Naive B cell (primary cell): ENCODE measurements at places on chromosomes 13 and 19.
A peak's percentile ranks its signal among the peaks of the same experiment; 100 is the strongest.

GRCh38 chr13:45630791-45631190 is 15.3 kb upstream of the ERICH6B start:
- DNase-seq = no peak

DNA sequence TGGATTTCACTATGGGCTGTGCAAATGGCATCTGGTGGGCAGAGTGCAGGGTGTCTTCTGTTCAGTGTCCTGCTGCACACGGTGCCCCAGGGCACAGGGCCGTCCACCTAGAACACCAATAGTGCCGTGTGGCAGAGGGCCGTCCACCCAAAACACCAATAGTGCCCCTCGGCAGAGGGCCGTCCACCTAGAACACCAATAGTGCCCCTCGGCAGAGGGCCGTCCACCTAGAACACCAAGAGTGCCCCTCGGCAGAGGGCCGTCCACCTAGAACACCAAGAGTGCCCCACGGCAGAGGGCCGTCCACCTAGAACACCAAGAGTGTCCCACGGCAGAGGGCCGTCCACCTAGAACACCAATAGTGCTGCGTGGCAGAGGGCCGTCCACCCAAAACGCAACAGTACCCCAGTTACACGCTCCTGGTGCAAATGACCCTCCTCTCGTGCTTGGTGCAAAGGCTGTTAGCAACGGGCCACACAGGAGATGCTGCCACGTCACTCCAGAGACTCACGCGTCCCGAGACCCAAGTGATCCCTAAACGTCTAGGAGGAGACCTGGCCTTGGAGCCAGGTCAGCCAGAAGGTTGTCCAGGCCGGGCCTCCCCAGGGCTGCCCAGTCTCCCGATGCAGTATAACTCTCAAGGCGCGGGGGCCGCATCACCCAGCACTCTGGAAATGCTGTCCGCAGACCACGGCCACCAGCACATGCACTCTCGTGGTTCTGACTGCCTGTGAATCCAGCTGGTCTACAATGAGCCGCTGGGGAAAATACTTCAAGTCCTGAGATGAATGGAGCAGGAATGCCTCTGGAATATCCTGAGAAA is 51.5 kb downstream of the RASA3 start:
- DNase-seq = no peak

DNA sequence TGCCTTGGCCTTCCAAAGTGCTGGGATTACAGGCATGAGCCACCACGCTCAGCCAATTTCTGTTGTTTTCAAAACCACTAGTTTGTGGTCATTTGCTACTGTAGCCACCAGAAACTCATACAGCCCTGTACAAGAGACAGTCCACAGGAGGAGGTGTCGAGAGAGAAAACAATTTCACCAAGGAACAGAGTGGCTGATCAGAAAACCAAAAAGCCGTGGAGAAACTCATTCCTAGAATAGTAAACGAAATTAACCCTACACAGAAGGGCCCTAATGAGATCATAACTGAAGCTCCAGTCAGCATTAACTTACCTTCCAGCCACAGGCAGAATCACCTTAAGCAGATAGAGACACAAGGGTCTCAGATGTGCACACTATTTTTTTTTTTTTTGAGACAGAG is 3.8 kb upstream of the CCDC124 start:
- DNase-seq = no peak

DNA sequence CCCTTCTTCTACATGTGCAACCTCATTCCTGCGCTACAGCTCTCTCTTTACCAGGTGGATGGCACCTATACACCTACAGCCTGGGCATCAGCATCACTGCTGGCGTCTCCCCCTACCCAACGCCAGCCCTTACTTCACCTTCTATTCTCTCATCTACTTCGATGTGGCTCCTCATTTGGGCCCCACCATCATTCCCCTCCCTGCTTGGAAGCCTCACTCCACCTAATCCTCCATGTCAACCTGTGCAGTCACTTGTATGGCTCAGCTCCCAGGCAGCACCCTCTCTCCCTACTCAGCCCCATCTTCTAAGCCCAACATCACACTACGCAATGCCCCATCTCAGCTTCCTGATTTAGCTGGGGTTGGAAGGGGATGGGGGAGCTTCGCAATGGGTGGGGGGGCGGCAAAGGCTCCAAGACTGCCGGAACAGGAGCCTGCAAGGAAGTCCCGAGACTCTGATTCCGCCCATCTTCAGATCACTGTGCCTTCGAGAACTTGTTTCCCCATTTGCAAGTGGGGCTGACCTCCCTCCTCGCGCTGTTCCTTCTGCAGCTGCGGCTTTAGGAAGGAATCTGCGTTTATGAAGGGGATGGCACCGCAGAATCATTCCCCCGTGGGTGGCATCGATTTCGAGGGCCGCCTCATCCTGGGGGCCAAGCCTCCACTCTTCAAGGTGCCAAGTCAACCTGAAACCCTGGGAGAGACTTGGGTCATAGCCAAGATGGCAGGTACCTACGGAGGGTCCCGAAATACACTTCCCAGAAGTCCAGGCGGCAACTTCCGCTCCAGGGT is 913 bp downstream of the MZF1 start:
- no peak for DNase-seq

- DNase-seq = no peak
Observed at GRCh38 chr19:7063339-7063738, 4.9 kb upstream of the MBD3L3 start.

- no peak for DNase-seq
Observed at GRCh38 chr13:50889317-50889716, 20.3 kb upstream of the RNASEH2B start.

- no peak for DNase-seq
Observed at GRCh38 chr19:45305421-45305820, 17.3 kb downstream of the CKM start.

GRCh38 chr13:108342369-108343289 is 73.1 kb downstream of the TNFSF13B start:
- no peak for DNase-seq

DNA sequence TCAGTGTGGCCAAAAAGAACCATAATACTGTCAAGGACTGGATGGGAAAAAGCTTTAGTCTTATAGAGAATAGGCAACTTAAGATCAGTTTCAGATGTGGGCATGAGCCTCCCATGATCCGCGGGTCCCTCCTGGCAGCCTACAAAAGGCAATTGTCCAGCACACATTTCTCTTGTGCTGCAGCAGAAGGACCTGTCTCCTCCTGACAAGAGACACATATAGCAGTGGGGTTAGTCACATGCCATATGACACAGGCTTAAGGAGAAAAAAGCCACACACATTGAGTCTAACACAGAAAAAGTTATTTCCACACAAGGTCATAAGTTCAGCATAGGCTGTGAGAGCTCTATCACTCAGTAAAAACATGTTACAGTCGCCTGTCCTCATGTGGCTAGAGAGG is 1378.7 kb upstream of the PRR20A start:
- no peak for DNase-seq

DNA sequence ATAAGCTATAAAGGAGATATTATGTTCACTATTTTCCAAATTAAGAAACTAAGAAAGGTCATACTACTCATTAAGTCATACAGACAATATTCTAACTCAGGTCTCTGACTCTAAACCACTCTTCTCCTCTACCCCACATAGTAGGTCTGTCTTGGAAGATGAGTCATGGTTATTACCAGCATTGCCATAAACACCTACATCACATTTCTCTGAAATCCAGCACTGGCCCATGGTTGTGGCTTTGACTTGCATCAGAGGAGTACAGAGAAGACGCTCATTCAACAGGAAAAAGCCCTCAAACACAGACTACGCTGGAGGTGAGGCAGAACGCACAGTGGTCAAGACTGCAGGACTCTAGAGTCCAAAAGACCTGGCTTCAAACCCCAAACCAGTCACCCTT is 476.8 kb downstream of the COG6 start:
- no peak for DNase-seq

DNA sequence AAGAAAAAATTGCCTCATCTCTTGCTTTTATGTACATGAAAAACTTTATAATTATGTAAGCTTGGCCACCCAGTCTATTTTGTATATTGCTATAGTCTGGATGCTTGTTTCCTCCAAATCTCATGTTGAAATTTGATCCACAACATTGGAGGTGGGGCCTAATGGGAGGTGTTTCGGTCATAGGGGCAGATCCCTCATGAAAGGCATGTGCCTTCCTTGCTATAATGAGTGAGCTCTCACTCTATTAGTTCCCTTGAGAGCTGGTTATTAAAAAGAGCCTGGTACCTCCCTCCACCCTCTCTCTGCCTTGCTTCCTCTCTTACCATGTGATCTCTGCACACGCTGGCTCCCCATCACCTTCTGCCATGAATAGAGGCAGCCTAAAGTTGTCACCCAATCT is 1005.1 kb downstream of the PCDH9 start:
- DNase-seq = no peak

DNA sequence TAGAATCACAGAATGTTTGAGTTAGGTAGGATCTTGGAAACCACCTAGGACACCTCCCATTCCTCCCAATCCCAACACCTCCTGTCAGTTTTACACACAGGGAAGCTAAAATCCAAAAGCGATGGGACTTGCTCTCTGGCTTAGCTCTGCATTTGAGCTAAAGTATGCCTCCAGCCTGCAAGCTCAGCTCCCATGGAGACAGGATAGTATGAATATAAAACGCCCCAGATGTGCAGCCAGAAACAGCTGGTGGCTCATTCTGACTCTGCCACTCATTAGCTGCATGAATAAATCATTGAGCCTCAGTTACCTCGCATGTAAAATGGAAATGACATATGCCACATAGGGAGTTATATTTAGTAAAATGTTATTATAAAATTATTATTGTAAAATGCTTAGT is 336.0 kb downstream of the SUCLA2 start:
- DNase-seq = no peak

GRCh38 chr13:33409673-33410510 is 124.3 kb upstream of the STARD13 start:
- DNase-seq = no peak

GRCh38 chr13:108268466-108269112 is 929 bp upstream of the TNFSF13B start:
- no peak for DNase-seq

DNA sequence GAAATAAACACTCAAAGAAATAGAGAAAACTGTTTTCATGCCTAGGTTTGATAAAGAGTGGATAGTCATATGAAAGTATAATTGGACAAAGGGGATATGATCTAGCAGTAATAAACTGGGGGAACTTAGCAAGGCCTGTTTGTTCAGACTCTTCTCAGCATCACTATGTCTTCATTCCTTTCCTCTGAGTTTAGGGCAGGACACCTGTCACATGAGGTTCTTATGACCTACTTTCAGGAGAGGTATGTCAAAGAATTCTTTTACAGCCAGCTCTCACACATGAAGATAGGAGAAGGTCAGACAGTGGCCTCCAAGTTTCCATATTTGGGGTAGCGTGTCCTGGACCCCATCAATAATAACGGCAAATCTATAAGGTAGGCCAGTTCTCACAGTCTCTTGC is 11.4 kb upstream of the RFXAP start:
- no peak for DNase-seq

DNA sequence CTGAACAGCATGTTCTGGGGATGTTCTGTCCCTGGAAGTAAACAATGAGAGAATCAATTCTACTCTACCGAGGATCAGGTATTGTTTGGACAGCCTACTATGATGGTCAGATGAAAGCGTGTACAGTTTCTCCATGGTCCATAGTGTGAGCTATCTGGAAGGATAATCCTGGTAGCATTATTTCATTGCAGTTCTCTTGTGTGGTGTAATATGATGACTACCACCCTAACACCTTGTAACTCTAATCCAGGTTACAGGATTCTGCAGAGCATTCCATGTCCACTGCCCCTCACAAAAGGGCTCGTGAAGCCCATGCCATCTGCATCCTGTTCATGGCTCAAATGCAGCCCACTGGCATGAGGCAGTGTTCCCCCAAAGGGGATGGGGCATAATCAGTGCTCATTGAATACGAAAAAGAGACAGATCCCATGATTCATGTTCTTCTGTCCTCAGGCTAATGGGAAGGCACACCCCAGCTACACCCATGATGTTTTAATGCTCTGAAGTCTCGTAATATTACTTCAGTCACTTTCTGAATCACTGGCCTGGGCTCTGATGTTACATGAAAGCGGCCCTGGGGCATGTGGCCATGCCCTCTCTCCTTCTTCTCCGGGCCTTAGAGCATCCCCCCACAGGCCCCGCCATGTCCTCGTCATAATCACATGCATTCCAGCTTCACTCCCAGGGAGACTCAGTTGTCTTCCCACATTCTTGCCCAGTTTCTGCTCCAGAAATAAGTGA is 68.4 kb downstream of the HSPH1 start:
- no peak for DNase-seq

- no peak for DNase-seq
Observed at GRCh38 chr13:112955956-112956355, 13.1 kb upstream of the MCF2L start.

- DNase-seq = no peak
Observed at GRCh38 chr13:113119822-113120189, 2.8 kb upstream of the F10 start.

GRCh38 chr13:87667686-87668085 is 3.5 kb upstream of the SLITRK5 start:
- no peak for DNase-seq

DNA sequence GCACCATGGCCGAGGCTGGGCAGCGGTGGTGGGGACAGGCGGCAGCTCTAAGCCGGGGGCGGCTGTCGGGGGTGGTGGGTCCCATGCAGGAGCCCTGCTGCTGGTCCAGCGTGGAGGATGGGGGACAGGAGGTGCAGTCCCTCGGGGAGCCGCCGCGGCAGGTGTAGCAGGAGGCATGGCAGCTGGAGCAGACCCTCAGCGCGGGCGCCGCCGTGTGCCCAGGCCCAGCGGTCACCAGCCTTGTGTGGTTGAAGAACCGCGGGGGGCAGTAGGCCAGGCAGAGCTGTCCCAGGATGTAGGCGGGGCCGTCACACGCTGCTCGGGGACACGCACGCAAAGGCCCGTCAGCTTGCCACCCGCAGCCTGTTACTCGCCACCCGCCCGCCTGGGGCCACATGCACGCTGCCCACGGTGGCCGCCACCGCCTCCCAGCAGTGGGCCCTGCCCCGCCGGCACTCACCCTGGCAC is 2.9 kb upstream of the C19orf25 start:
- no peak for DNase-seq

DNA sequence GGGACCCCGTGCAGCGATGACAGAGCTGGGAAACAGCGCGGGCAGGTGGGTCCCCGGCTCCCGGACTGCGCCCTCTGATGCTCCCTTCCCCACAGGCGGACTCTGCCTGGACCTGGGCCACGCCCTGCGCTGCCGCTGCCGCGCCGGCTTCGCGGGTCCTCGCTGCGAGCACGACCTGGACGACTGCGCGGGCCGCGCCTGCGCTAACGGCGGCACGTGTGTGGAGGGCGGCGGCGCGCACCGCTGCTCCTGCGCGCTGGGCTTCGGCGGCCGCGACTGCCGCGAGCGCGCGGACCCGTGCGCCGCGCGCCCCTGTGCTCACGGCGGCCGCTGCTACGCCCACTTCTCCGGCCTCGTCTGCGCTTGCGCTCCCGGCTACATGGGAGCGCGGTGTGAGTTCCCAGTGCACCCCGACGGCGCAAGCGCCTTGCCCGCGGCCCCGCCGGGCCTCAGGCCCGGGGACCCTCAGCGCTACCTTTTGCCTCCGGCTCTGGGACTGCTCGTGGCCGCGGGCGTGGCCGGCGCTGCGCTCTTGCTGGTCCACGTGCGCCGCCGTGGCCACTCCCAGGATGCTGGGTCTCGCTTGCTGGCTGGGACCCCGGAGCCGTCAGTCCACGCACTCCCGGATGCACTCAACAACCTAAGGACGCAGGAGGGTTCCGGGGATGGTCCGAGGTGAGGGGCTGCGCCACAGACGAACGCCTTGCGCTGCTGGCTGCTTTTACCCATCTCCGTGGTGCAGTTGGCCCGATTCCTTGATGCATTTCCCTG is 7.8 kb upstream of the SELENOV start:
- peak; percentile 41 for DNase-seq
